ENCODE measurements at places on chromosomes 12 and 14. TPM values are rescaled to one million over a fixed set of nuclear protein-coding genes. Genes with fewer than 3 reads are reported as not detected.

The ESR2 gene
- 0.08 TPM for total RNA-seq

The PLXNC1 gene
- 6.5 TPM for total RNA-seq

The CEBPE gene
- total RNA-seq: not detected

GRCh38 chr12:6925540-6926279 is 2.0 kb upstream of the ATN1 start:
- DNase-seq: peak; percentile 91
- no peaks in the 10 kb centered on the region for H3K27me3 ChIP-seq
- H3K4me3 ChIP-seq: peak overlapping the region; percentile 84
- peak overlapping the region; percentile 100 for H3K27ac ChIP-seq

The SMCO2 gene
- total RNA-seq: not detected

The PRIM1 gene
- 69.9 TPM for total RNA-seq

GRCh38 chr12:104498211-104498801 is 41.6 kb downstream of the CHST11 start:
- H3K4me3 ChIP-seq: no peak overlapping the region
- H3K36me3 ChIP-seq: no peaks in the 10 kb centered on the region
- H3K27ac ChIP-seq: no peak overlapping the region
- DNase-seq: no peak

- H3K27me3 ChIP-seq: no peaks in the 10 kb centered on the region
- H3K4me1 ChIP-seq: no peaks in the 10 kb centered on the region
- DNase-seq: no peak
Observed at GRCh38 chr14:33978892-33979612, 28.2 kb upstream of the EGLN3 start.

DNA sequence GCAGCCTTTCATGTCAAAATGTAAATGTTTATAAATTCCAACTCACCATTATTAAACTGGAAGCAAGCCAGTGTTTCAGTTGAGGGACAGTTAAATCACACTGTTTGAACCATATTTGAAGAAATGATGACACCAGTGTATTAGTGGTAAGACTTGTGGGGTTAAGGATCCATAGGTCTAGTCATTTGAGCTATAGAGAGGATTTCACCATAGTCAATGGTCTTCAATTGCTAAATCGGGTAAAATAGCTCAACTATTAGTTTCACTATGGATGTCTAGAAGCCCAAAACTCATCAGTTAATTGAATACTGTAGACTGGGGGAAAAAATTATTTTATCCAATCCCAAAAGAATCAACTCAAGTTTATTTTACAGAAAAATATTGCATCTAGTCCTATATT is 659.1 kb downstream of the NRXN3 start:
- no peak overlapping the region for H3K4me3 ChIP-seq
- no peak for DNase-seq
- H3K36me3 ChIP-seq: no peaks in the 10 kb centered on the region
- H3K4me1 ChIP-seq: no peaks in the 10 kb centered on the region
- no peak overlapping the region for H3K27ac ChIP-seq

DNA sequence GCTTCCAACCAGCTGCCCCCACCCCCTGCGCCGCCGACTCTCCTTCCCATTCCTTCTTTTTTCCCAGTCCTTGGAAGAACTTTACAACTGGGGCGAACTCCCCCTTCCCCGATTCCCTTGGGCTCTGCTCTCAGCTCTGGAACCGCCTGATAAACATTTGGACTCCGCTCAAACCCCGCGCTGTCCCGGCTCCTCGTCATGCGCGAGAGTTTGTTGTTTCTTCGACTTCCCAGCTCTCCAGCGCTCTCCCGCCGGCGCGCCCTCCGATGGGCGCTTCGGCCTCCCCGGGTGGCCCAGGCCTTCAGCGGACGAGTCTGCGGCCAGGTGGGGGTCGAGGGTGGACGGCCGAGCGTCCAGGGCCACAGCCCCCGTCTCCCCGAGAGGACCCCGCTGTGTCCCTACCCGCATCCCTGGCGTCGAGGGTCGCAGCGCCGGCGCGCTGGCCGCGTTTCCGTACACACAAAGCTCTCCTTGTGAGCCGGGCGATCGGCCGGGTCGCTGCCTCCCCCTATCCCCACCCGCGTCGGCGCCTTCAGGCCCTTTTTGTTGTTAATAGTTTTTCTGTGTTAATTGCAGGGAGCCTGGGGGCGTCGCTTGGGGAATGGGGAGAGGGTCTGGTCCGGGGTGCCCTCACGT is 847 bp downstream of the MMP14 start:
- peak overlapping the region; percentile 88 for H3K27ac ChIP-seq
- H3K4me3 ChIP-seq: peak overlapping the region; percentile 95
- no peaks in the 10 kb centered on the region for H3K27me3 ChIP-seq
- H3K4me1 ChIP-seq: peaks cover 23% of the 10 kb centered on the region
- DNase-seq: peak; percentile 73

Measured in GM23338 (cell line).